ENCODE measurements at places on chromosomes 7 and 10. TPM values are rescaled to one million over a fixed set of nuclear protein-coding genes. Genes with fewer than 3 reads are reported as not detected.
A peak's percentile ranks its signal among the peaks of the same experiment; 100 is the strongest.

DNA sequence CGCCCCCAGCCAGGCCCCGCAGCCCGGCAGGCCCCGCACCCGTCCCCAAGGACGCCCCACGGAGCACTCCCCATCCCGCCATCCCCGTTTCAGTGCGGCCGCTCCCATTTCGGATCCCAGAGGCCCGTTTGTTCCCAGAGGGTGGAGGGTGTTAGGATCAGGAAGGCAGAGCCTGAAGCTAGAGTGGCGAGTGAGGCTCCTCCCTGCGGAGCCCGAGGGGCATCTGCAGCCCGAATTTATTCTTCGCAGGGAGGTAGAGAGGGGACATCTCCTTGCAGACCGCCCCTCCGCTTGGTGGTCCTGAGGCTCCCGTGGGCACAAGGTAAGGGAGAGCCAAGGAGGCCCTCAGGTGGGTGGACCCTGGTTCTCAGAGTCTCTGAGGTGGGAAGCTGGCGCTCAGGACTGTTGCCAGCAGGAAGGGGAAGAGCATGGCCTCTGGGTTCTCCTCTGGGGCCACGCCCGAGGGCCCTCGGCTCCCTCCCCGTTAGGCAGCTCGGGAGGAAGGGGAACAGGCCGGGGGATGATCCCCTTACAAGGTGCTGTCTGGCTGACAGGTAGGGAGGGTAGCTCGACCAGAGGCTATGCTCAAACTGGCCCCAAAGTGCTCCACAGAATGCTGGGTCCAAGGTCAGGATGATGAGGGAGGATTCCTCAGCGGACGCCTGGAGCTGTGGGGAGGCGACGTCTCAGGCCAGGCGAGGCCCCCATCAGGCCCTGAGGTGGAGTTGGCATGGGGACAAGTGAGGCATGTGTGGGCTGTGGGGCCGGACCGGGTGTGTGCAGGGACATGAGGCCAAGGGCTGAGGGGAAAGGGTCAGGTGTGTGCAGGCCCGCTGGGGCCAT, 17.4 kb downstream of the POLL start:
- DNase-seq: no peak

DNA sequence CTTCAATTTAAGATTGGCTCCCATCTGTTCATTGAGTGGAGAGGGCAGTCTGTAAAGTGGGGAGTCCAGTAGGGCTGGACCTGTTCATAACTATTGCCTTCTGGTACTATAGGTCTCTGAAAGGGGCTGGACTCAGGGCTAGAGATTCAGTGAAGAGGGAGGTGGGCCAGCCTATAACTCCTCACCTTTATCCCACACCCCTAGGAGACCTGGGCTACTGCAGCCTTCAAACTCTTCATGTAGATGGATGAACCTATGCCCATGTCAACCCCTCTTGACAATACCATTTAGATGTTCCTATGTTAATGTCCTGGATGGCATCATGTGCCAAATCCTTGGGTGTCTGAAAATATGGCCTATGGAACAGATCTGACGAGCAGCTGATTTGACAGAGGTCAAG, 22.0 kb downstream of the MBL2 start:
- no peak for DNase-seq

- DNase-seq: no peak
Observed at GRCh38 chr10:19497026-19497425, 319.2 kb upstream of the PLXDC2 start.

GRCh38 chr7:108307595-108307994, 148.6 kb downstream of the NRCAM start:
- no peak for DNase-seq

DNA sequence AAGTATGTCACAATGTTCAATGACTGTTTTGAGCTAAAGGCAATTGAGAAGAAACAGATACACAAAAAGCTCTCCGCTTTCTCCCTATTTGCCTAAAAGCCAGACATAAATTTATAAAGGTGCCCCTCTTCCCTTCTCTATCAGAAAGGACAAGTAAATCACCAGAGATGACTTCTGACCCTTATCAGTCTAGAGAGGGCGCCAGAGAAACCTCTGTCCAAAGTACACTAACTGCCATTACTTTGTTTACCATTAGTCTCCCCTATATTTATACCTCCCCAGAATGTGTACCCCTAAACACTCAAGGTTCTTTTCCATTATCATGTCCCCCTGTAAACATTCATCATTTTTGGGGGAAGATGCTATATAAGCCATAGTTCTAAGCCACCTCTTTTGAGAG, 49.3 kb downstream of the TPK1 start:
- no peak for DNase-seq

GRCh38 chr7:112084520-112084971, 121.7 kb downstream of the DOCK4 start:
- no peak for DNase-seq

GRCh38 chr7:154353355-154353767, 301.2 kb downstream of the DPP6 start:
- DNase-seq: peak; percentile 2

DNA sequence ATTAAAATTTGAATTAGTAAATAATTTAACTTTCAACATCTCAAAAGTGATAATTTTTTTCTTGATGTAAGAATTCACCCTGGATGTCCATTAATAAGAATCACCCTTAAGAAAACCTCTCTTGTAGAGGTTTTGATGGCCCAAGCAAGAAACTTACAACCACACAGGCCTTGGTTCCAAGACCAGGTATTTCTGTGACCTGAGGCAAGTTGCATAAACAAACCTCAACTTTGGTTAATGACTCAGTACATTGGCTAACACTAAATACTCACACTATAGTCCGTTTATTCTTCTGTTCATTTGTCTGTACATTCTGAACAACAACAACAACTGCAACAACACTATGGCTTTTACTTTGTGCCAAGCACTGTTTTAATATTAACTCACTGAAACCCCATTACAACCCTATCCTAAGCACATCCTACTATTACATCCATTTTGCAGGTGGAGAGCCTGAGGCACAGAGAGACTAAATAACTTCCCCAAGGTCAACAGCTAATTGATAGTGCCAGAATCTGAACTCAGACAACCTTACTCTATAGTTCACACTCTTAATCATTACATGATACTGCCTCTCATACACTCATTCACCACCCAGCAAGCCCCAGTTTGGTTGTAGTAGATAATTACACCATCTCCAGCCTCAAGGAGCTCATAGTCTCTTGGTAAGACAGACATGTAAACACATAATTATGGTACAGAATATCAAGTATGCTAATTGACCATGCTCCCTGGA, 6.6 kb downstream of the ANK3 start:
- DNase-seq: no peak

GRCh38 chr10:75016325-75016724, 95.1 kb upstream of the SAMD8 start:
- no peak for DNase-seq

DNA sequence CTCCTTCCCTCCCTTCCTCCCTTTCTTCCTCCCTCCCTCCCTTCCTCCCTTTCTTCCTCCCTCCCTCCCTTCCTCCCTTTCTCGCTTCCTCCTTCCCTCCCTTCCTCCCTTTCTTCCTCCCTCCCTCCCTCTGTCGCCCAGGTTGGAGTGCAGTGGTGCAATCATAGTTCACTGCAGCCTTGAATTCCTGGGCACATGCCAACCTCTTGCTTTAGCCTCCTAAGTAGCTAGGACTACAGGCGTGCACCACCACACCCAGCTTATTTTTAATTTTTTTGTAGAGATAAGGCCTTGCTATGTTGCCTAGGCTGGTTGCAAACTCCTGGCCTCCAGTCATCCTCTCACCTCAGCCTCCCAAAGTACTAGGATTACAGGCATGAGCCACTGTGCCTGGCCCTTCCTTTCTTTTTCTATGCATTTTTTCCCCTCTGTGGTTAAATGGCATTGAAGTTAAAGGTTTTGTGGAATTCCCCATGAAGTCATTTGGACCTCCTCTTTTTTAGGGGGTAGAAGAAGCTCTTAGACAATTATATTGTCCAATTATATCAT, 9.6 kb downstream of the KLHDC10 start:
- no peak for DNase-seq

- DNase-seq: no peak
Observed at GRCh38 chr7:135682191-135682590, 19.9 kb downstream of the STMP1 start.

DNA sequence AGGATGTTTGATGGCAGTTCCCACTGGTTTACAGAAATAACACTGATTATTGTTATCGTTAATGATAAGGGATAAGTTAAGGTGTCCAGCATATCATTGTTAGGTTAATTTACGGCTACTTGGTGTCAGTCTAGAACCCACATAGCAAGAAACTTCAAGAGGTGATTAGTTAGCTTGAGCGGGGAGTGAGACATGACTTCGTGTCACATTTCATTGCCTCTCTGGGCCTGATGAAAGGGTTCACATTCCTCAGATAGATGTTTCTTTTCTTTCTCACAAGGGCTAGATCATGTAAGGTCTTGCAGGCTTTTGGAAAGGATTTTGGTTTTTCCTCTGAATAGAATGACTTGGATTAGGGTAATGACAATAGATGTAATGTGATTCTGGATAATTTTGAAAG, 26.7 kb downstream of the WAC start:
- DNase-seq: no peak

DNA sequence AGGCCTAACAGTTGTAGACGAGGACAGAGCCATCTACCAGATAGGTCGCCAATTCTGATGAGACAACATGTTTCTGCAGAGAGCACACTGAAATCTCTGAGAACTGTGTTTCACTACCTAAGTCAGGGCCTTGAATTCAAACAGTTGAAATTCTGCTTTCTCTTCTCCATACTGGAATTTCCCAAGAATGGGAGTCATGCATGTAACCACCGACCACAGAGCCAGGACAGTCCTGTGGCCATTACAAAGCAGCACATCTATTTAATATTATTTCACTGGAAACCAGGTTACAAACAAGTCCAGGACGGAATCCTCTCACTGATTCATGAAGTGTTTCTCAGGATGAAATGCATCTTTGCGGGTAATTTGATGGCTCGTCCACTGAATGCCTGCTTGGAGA, 62.0 kb upstream of the ST8SIA6 start:
- no peak for DNase-seq

- no peak for DNase-seq
Observed at GRCh38 chr7:99050971-99051370, 92.9 kb downstream of the SMURF1 start.

- DNase-seq: no peak
Observed at GRCh38 chr7:30920021-30920583, 8.4 kb downstream of the AQP1 start.

- DNase-seq: no peak
Observed at GRCh38 chr7:46035166-46035565, 114.1 kb upstream of the IGFBP3 start.

DNA sequence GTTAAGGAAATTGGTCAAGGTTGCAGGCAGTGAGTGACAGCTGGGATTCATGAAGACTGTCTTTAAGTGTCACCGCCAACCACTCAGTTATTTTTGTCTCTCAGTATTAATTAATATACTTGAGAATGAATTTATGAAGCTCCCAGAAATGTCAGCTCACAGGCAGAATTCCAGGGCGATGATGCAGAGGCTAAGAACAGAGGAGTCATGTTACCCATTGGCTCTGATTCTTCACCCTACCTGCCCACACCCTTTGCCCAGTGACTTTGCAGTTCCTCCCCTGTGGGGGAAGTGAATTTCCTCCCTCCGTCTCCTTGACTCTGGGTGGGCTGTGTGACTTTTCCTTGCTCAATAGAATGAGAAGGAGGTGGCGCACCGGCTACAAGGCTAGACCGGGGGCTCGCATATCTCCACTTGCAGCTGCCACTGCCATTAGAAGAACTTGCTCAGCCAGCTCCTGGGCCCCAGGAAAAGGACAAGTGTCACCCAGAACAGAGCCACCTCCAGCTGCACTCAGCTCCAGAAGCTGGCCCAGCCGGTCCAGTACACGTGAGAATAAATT, 157.1 kb upstream of the PRKCQ start:
- DNase-seq: no peak

- DNase-seq: no peak
Observed at GRCh38 chr7:41821521-41822213, 118.8 kb upstream of the INHBA start.

DNA sequence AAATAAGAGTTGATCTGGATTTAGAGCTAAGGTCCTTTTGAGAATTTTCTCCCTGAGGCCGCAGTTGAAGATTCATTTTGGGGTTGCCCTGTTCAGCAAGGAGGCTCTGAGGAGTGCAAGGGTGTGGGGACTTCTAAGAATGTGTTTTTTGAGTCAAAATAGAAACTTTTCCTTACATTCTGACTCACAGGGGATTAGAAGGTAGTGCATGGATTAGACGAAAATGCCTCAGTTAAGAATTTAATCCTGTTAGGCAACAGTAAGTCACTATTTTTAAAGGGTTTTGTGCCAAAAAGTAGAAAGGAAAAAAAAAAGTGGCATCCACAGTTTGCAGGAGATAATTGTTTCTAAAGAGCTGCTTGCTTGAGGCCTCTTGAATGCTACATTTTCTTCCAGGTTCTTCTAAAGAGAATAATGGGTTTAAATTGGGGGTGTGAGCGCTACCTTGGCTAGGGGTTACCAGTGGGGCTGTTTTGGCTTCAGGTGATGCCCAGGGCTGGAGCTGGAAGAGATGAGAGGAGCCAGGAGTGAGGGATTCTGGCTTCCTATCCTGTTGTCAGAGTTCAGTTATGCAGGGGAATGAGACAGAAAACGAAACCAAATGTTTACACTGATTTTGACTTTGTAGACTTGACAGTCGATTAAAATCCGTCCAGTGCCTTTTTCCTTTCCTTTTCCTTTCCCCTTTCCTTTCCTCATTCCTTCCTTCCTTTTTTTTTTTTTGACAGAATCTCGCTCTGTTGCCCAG, 52.9 kb downstream of the BAMBI start:
- no peak for DNase-seq

DNA sequence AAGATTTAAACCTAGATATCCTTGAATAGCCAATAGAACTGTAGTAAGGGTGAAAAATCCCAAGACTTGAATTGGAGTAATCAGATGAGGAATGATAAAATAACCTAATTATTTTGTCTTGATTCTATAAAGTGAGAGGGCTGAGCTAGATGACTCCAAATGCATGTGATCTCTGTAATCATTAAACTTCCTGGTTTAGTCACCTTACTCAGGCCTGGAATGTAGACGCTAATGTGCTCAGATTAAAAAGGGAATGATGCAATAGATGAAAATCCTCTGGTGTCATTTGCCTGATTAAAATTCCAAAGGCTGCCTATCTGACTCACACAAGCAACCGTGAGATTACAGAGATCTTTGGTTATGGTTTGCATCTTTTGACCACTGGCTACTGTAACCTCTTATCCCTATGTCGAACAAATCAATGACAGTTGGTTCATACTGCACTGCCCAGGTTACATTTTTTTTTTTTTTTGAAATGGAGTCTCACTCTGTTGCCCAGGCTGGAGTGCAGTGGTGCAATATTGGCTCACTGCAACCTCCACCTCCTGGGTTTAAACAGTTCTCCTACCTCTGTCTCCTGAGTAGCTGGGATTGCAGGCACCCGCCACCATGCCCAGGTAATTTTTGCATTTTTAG, 2.9 kb upstream of the HKDC1 start:
- DNase-seq: no peak

Gene VENTX
- 0.98 TPM for total RNA-seq

Gene HOXA13
- total RNA-seq: 14.5 TPM

Gene ASB4
- 0.25 TPM for total RNA-seq

Gene AKR1C8
- not detected for total RNA-seq

Gene MCMBP
- 53.0 TPM for total RNA-seq

Gene MRLN
- total RNA-seq: not detected
